ENCODE measurements at places on chromosomes 11 and 22.

GRCh38 chr22:35643991-35644390 is 4.3 kb upstream of the APOL6 start:
- no peak for DNase-seq

- peak; percentile 60 for DNase-seq
These were observed 237.4 kb downstream of the TTC28 start for GRCh38 chr22:28442264-28442710.

DNA sequence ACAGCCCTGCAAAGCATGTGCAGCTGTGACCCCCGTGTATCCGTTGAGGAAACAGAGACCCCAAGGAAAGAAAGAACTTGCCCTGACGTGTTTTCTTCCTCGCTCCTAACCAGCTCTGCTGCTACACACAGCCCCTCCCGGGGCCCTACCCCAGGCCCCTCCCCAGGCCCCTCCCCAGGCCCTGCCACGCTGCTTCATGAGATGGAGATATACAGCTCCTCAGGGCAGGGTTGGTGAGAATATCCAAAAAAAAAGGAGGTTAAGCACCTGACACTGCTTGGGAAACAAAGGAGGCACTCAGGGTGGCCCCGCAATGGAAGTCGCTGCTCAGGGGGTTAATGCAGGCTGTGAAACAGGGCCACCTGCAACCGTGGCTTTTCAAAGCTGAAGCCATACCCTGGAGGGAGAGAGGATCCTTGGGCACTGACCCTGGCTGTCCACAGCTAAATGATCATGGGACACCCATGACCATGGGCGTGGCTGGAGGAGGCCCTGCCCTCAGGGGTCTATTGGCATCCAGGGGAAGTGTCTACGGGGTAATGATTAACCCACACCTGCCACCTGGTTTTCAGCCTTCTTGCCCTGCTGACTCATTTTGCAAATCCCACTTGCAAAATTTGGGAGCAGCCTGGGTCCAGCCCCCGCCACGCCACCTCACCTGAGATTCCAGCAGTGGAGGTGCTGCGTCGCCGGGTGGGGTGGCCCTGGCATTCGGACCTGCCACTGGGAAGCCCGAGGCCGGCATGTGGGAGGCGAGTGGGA is 112.1 kb upstream of the ANO1 start:
- DNase-seq = no peak

- no peak for DNase-seq
These were observed 3.6 kb downstream of the LDHA start for GRCh38 chr11:18397921-18398320.

GRCh38 chr11:35009944-35010342 is 93.5 kb downstream of the PDHX start:
- DNase-seq = no peak

GRCh38 chr22:25395468-25395867 is 169.0 kb upstream of the GRK3 start:
- no peak for DNase-seq

Data from stimulated activated CD8-positive, alpha-beta memory T cell treated with anti-CD3 and anti-CD28 coated beads, Interleukin-2, amount 100 ng/mL, for 48 hours (primary cell).